ENCODE measurements at places on chromosomes 2 and 18.

DNA sequence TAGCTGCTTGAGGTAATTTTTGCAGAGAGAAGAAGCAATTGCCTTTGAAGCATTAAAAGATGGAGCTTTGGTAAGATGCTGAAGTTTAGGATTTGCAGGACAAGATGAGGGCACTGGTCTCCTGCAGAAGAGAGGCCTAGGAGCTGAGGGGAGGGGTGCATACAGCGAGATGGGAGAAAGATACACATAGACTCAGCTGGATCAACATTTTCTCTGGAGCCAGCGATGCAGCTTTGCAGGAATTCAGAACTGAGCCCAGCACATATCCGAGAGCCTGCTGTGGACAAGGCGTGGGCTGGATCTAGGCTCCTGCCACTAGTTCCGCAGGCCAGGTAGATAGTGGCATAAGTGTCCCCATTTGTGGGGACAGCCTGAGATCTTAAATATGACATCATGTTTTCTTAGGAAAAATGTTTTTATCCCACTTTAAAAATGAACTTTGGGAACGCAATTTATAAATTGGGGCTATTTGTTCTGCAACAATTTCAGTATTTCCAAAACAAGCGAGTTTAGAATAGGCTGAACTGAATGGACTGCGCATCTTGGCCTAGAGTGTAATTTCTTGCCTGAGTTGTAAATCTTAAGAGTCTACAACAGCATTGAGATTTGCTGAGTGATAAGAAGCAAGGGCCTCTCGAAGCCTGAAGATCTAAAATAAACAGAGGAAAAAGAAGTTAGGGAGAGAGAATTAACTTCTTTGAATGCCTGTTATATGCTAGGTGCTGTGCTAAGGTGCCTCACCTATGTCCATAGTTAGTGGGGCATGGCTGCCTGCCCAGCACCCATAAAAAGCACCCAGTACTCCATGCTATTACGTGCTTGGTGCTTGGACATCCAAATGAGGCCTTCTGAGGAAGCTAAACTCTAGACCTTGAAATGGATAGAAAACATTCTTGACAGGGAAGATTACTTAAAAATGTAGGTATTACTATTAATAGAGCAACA lies 17.3 kb downstream of the GRHL1 start:
- no peak for DNase-seq

DNA sequence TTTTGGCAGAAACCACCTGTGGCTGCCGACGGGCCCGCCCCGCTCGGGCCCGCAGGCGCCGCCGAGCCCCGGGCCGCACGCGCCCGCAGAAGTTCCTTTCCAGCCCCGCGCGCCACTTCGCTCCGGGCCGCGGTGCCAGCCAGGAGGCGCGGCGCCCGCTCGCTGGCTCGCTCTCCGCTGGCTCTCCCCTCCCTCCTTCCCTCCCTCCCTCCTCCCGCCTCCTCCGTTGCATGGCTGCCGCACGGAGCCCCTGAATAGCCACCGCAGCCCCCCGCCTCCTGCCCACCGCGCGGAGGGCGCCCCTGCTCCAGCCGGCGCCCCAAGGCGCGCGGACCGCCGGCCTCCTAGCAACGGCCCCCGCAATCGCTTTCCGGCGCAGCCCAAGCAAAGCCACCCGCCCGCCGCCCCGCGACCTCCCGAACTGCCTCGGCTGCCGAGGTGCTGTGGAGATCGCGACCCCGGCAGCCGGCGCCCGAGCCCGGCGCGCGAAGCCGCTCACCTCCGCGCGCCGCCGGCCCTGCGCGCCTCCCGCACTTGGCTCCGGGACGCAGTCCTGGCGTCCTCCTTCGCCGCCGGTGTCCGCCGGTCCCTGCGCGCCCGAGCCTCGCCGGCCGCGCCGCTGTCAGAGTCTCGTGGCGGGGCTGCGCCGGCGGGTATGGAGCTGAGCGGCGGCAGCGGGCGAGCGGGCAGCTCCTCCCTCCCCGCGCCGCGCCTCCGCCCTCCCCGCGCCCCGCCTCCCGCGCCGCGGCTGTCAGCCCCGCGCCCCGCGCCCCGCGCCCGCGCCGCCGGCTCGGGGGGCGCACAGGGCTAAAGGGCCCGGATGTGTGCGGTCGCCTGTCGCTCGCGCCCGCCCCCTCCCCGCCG lies at the start of gene ZBTB7C:
ZBTB7C (minus strand) TSS at position 657 of the 864 bp plus-strand sequence.
- no peak for DNase-seq

- no peak for DNase-seq
Measured at GRCh38 chr2:144659731-144660275, 139.9 kb upstream of the ZEB2 start.

GRCh38 chr2:135962366-135963123 lies 22.9 kb downstream of the DARS1 start:
- DNase-seq, result no peak

GRCh38 chr2:121480826-121481225 lies 49.9 kb upstream of the RNU4ATAC start:
- peak; percentile 59 for DNase-seq

GRCh38 chr18:5620289-5620688 lies 76.5 kb upstream of the EPB41L3 start:
- no peak for DNase-seq

GRCh38 chr18:13580991-13581390 lies 145.4 kb downstream of the FAM210A start:
- no peak for DNase-seq

DNA sequence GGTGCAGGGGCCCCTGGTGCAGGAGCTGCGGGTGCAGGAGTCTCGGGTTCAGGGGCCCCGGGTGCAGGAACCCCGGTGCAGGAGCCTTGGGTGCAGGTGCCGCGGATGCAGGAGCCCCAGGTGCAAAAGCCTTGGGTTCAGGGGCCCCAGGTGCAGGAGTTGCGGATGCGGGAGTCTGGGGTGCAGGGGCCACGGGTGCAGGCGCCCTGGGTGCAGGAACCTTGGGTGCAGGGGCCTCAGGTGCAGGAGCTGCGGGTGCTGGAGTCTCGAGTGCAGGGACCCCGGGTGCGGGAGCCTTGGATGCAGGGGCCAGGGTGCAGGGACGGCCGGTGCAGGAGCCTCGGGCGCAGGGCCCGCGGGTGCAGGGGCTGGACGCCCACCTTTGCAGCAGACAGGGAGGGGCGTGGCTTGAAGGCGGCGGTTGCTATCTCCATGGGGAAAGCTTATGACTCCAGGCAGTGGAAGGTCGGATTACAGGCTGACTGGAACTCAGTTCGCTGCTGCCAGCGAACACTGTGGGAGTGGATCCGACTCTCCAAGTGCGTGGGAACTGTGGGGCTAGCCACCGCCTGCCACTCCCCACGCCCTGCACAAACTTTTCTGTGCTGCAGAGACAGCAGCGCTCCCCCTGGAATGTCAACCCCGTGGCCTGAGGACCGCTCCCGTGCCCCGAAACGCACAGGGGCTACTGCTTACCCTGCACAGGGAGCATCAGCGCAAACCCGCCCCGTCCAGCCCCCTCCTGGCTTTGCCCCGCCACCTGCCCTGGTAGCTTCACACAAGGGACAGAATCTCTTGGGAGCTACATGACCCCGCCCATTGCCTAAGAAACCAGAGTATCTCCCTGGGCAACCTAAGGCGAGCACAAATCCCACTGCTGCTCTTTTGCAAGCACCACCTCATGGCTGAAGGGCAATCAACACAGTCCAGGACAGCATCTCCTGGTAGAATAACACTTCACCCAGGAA lies 40.3 kb downstream of the COPS9 start:
- DNase-seq, result no peak

All from NCI-H446 treated with DMSO at 0.1 percent for 48 hours (cell line).